Renal cortex interstitium (tissue), 15 donors: ENCODE measurements at places on chromosomes 3 and 15. TPM values are rescaled to one million over a fixed set of nuclear protein-coding genes. Genes with fewer than 3 reads are reported as not detected.

Gene GOLGA8T
- 0.34 TPM for polyA plus RNA-seq

DNA sequence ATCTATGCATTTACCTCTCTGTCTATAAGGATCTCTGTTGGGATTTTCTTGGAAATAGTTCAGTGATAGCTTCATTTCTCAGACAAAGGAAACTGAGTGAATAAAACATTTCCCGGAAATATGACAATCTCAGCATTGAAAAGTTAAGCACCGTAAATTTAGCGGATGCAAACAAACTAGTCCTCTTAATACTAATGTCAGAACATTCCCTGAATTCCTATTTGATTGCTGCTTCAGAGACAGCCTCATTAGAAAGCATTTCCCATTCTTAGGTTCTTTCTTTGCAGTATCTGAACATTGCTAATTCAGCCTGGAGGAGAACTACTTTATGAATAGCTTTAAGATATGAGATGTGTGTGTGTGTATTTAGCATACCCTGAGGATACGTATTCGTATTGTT is 101.3 kb downstream of the NR2F2 start:
- no peak for DNase-seq

Gene CEMIP
- 3.5 TPM for polyA plus RNA-seq

GRCh38 chr15:35596285-35596684 is 50.3 kb upstream of the DPH6 start:
- no peak for DNase-seq

Gene EEF1AKMT4
- polyA plus RNA-seq: 2.2 TPM

DNA sequence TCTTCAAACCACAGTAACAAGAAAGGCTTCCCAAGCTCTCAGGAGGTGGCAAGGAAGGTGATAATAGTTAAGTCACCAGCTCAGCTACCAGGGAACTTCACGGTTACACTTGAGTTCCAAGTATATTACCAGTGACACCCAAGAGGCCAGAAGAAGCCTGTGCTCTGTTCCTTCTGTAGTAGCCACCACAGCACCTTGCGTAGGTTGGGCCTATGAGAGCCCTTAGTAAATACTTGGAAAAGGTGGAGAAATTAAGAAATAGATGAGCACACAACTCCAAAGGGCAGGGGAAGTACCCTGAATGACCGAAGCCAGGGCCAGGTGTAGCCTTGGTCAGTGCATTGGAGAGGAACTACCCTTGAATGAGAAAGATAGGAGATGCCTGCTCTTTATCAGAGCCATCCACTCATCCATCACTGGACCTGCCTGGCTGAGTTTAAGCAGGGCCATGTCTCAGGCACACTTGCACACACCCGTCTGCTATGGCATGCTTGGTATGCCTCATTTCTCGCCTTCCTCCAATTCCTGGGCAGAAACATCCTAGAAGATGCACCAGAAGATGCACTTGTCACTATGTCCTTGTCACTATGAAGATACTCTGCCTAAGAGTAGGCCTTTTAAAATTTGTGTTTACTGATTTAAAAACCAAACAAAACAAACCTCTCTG is 32.6 kb upstream of the NDUFB4 start:
- DNase-seq: no peak

Gene SENP7
- polyA plus RNA-seq: 91.6 TPM

DNA sequence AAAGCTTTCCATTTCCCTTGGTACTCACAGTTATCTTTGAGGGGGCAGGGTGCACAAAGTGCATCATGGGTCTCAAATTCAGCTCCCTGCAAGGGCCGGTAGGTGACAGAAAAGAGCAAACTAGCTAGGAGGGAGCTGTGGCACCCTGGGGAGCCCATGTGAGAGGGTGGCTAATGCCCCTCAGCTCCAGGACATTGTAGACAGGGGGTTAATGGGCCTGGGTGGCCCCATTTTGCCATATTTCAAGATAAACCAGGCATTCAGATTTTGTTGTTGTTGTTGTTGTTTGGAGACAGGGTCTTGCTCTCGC is 3.7 kb upstream of the SLC6A6 start:
- DNase-seq: no peak

GRCh38 chr15:88113613-88114308 is 142.8 kb downstream of the NTRK3 start:
- no peak for DNase-seq
